ENCODE measurements at places on chromosomes 4 and X. TPM values are rescaled to one million over a fixed set of nuclear protein-coding genes. Genes with fewer than 3 reads are reported as not detected.

GRCh38 chr4:146407669-146408084 lies 114.1 kb downstream of the SLC10A7 start:
- peak; percentile 24 for DNase-seq

GRCh38 chr4:74364652-74365491 lies at the start of gene EREG:
Gene EREG (plus strand): TSS chr4:74365145. CDS start chr4:74365309, 164 bp downstream.
- DNase-seq = no peak

The SPARCL1 gene
- 173 TPM for total RNA-seq

- no peak for DNase-seq
Measured at GRCh38 chrX:152819732-152820131, 10.8 kb downstream of the CETN2 start.

DNA sequence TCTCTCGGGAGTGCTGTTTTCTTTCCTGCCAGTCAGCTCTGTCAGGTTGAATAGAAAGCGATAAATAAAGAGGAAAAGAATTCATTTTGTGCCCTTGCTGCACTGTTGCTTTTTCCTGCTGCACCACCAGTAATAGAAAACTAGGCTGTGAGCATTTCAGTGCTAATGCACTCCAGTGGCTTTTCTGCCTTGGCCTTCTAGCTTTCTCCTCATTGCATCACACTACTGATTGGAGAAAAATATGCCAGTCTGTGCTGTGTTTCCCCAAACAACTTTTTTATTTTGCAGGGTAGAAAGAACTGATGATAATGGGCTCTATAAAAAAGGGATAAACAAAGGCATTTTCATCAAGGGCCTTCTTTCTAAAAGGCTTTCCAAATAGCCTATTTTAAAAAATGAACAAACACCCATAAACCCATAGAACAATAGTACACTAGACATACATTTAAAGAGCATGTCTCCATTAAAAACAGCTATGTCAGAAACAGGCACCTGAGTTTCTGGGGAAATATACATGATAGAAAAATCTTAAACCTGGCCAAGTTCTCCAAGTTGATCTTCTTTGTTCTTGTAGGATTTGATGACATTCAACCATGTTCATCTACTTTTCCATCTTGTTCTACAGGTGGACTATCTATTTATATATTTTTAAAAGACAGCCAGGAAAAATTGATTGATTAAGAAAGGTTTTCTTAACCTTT lies 86.3 kb downstream of the GPRIN3 start:
- DNase-seq = no peak

GRCh38 chrX:18933617-18934016 lies 50.3 kb downstream of the PHKA2 start:
- no peak for DNase-seq

- DNase-seq = no peak
Measured at GRCh38 chr4:158208963-158209640, 1.2 kb upstream of the TMEM144 start.

The RTL3 gene
- not detected for total RNA-seq

DNA sequence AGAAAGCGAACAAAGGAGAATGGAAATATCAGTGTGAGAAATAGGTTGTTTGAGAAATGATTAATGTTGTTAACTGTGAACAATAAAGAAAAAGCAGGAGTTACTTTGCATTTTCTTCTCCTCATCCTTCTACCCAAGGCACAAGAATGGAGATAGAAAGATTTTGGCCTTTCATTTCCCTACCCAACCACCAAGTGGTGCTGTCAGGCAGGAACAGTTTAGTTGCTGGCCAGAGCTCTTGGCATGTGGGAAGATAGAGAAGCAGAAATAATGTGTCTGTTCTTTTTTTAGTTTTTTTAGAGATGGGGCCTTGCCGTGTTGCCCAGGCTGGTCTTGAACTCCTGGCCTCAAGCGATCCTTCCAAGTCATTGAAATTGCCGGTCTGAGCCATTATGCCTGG lies 12.8 kb downstream of the HOPX start:
- DNase-seq = no peak

DNA sequence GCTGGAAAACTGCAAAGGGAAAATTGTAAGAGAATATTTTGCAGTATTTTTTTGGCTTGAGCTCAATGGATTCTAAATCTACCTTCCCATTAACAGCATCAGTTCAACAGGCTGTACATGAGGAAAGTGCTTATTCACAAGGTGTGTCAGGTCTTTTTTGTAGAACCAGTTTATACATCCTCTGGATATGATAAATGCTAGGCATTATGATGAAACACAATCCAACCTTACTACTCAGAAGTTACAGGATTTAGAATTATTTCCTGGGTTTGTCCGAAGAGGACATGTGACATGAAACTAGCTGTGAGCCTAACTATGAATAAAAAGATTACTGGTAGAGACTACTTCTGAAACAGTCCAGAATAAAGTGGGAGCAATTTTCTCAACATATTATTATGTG lies 49.5 kb downstream of the ATXN3L start:
- DNase-seq = no peak

The BTK gene
- total RNA-seq = not detected

DNA sequence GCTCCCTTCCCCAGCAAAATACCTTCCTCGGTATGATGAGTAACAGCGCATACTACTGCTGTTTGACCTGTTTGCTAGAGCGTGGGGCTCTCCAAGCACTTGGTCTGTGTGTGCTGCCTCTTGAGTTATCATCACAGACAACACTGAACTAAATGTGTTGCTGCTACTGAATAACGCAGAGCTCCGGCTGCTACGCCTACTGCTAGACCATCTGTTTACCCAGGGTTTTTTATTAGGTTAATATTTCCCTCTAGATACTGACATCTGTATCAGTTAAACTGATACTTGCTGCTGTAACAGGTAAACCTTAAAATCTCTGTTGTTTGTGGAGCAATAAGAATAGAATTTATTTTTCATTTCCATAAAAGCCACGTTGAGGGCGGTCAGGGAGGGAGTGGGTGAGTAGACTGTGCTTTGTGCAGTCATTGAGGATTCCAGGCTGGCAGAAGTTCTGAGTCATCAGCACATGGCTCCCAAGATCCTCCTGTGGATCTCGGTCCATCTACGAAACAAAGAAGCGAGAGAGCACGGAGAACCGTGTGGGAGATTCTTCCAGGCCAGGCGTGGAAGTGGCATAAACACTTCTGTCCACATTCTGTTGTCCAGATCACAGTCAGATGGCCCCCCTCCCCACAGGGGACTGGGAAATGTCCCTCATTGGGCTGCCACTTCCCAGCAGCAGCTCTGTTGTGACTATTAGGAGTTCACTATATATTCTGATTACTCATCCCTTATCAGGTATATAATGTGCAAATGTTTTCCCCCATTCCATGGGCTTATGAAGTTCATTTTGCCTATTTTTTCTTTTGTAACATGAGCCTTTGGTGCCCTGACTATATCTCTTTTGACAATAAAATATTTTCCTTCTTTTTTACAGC lies 14.1 kb downstream of the GRK4 start:
- no peak for DNase-seq

DNA sequence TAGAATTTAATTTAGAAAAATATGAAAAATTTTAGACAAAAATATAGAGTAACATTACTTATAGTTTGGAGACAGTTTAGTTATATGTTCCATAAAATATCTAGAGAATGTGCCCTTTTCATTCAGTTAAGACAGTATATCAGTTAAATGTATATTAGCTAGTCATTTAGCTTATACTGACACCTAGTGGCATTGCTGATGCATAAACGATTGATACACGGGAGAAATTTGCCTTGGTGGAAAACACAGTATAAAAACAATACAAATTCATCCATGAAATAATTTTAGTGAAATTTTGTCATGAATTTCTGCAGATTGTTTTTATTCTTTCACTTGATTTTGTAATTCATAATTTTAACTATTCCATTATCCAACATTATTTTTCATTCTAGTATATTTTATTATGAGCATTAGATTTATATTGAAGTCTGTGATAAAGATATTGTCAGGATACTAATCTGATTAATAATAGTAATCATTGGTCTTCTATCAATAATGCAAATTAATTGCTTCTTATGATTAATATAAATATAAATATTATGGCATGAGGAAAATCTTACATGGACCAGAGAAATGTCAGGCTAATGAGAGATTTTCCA lies 219.0 kb downstream of the TLL1 start:
- no peak for DNase-seq

The MAGEB18 gene
- total RNA-seq = not detected

DNA sequence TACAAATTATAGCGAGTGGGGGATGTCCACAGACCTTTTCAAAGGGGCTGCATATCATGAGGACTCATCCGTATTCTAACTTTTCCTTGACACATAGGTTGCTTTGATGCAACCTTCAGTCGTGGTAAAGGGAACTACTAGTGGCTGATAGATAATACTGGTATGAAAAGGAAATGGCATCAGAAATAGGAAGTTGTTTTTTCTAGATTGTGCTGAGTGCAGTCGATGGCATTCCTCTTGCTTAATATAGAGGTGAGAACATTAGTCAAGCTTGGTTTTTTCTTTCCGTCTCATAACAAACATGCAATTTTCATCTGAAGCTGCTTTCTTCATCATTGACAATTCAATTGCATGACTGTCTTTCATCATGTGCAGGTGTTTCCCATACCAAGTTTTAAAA lies 16.6 kb downstream of the ENPEP start:
- no peak for DNase-seq

- DNase-seq = no peak
Measured at GRCh38 chrX:71996826-71997225, 86.2 kb downstream of the NHSL2 start.

The DCAF4L1 gene
- total RNA-seq = not detected

GRCh38 chrX:107825698-107826237 lies at the start of gene MID2:
Gene MID2 (plus strand): TSS chrX:107825866. CDS start chrX:107826427, 561 bp downstream.
- DNase-seq = peak; percentile 67

- no peak for DNase-seq
Measured at GRCh38 chr4:2902126-2902525, 58.5 kb downstream of the ADD1 start.

The CXorf51A gene
- total RNA-seq = not detected

DNA sequence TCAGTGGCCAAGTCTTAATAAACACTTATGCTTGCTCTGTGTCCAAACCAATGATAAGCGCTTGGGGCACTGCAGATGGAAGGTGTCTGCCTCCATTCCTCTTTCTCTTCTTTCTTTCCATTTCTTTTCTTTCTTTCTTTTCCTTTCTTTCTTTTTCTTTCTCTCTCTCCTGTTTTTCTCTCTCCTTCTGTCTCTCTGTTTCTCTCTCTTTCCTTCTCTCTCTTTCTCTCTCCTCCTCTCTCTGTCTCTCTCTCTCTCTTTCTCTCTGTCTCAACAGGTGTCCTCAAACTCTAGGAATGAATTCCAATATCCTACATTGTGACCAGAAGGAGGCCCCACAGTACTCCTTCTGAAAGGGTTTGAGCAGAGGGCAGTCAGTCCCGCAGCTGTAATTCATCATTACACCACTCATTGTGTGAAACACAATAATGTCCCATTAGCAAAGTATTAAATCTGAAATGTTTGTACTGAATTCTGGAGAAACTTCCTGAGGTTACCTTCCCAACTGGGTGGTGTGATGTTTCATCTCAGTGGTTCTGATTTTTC lies 66.5 kb upstream of the PAGE1 start:
- no peak for DNase-seq

The NR0B1 gene
- total RNA-seq = not detected

DNA sequence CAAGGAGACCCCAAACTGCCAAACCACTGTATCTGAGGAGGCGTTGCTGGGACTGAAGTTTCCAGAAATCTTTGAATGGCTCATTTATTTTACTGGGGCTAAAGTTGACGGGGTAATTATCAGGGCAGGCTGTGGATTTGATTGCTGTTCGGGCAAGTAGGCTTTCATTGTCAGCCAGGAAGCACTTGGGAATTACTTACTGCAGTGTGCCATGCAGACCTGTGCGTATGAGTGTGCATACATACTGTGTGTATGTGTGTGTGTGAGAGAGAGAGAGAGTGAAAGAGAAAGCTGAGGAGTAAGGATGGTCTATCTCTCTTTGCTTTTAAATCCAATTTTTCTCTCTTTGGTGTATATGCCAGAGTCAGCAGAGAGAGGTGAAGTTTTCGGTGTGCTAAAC lies 122.7 kb downstream of the NPNT start:
- no peak for DNase-seq

GRCh38 chr4:106022454-106022853 lies 127.2 kb downstream of the NPNT start:
- no peak for DNase-seq

GRCh38 chr4:169040559-169041261 lies 30.7 kb upstream of the CBR4 start:
- DNase-seq = peak; percentile 49

GRCh38 chr4:143400082-143400481 lies 63.4 kb downstream of the GAB1 start:
- no peak for DNase-seq

DNA sequence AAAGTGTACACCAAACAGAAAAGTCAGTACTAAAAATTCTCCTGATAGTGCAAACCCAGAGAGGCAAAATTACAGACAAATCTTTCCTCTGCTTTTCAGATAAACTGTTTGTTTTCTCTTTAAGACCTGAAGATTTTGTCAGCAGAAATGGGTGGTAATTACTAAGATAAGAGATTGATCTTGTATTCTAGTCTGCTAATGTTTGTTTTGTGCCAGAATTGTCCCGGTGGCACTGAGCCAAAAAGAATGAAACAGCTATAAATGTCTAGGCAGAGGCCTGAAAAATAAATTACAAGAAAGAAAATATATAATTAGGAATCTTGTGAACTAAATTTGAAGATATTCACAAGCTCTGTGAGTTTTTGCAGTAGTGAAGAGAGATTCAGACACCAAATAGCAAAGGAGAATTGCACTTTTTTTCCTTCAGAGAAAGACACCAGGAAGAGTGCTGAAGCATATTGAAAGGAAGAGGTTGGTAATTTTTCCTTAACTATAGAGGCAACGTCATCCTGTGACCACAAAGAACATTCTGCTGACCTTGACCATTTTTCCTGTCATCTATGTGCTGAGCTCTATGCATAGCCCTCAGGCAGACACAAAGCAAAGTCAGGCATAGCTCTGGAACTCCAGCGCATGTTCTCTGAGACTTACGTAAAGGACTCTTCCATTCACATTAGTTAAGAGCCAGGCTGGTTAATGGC lies 314.5 kb upstream of the RASGEF1B start:
- DNase-seq = no peak

DNA sequence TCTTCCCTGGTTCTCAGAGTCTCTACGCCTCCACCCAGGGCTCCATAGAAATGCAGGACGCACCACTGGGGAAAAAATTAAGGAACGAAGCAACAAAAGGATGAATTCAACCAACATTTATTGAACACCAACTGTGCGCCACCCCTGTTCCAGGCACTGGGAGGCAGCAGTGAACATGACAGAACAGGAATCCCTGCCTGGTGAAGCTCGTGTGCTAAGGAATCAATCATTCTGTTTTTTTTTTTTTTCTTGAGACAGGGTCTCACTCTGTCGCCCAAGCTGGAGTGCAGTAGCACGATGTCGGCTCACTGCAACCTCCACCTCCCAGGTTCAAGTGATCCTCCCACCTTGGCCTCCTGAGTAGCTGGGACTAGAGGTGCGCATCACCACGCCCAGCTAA lies 1.9 kb upstream of the FTSJ1 start:
- no peak for DNase-seq

DNA sequence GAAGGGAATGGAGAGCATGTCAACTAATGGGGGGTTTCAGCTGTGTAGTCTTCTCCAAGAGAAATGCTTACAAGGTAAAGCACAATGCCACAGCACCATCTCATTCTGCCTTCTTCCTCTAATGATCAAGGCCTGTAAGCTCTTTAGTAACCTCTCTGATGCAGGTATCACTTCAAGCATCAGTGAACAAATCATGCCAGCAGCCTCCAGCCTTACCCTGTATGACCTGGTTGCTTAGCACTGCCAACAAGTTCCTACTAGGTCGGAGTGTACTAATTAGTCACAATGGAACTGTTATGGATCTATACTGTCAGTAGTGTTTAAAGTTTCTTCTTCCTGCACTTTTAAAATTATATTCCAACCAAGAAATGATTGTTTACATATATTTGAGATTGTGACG lies 197.7 kb downstream of the GRID2 start:
- DNase-seq = peak; percentile 5

- DNase-seq = no peak
Measured at GRCh38 chrX:103446665-103447302, 70.4 kb downstream of the BEX3 start.

The CNKSR2 gene
- 9.4 TPM for total RNA-seq
